Muscle of leg (tissue), 16 donors: ENCODE measurements at places on chromosomes 6 and 20. TPM values are rescaled to one million over a fixed set of nuclear protein-coding genes. Genes with fewer than 3 reads are reported as not detected.

The NOX3 gene
- polyA plus RNA-seq: not detected

The RIPOR3 gene
- polyA plus RNA-seq: 7.2 TPM

The CGA gene
- 0.63 TPM for polyA plus RNA-seq

The PRL gene
- polyA plus RNA-seq: 0.07 TPM

The ITCH gene
- 24.5 TPM for polyA plus RNA-seq

The MAS1 gene
- 0.14 TPM for polyA plus RNA-seq

The PKHD1 gene
- polyA plus RNA-seq: 4.7 TPM

The ECI2 gene
- 53.3 TPM for polyA plus RNA-seq

GRCh38 chr6:150203871-150204545 is 61.2 kb downstream of the PPP1R14C start:
- no peak for DNase-seq

DNA sequence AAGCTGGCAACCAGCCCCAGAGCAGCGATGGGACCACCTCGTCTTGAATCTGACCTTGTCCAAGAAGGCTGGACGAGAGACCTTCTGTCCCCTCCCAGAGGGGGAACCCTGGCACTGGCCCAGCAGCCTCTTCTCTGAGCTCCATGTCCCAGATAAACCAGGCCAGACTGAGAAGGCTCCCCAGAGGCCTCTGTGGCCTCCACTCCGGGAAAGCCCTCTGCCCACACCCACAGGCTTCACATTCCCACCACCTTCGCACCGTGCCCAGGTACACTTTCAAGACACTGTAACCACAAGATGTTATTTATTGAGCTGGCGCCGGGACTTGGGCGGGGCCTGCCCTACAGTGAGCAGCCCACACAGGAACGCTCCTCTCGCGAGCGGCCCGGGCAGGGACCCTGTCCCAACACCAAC is 33.2 kb downstream of the ADA start:
- no peak for DNase-seq

GRCh38 chr6:14292119-14292518 is 174.5 kb downstream of the CD83 start:
- no peak for DNase-seq

DNA sequence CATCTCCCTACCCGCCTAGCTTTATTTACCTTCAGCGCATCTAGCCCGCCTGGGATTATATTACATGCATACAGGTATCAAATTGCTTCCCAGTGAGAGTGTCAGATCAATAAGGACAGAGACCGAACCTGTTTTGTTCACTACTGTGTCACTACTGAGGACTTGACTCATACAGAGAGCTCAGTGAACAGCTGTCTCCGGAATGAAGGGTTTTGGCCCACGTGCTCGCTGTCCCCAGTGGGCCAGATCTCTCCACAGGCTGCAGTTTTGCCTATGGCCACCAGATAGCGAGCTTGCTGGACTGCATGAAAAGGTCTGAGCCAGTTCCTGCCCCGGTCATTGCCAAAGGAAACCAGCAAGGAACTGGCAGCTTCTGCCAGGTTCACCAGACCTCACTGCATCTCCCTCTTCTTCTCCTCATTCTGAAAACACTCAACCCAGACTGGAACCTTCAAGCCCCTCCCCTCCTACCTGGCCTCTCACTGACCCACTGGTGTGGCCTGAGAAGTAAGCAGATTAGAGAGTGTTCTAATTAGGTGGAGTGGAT is 150.8 kb downstream of the ZMYND8 start:
- DNase-seq: peak; percentile 86

GRCh38 chr6:154907291-154907690 is 87.8 kb upstream of the TIAM2 start:
- DNase-seq: no peak

GRCh38 chr6:138503881-138504680 is 4.8 kb upstream of the NHSL1 start:
- DNase-seq: no peak

- DNase-seq: no peak
Observed at GRCh38 chr6:28910901-28911690, 12.7 kb downstream of the TRIM27 start.

DNA sequence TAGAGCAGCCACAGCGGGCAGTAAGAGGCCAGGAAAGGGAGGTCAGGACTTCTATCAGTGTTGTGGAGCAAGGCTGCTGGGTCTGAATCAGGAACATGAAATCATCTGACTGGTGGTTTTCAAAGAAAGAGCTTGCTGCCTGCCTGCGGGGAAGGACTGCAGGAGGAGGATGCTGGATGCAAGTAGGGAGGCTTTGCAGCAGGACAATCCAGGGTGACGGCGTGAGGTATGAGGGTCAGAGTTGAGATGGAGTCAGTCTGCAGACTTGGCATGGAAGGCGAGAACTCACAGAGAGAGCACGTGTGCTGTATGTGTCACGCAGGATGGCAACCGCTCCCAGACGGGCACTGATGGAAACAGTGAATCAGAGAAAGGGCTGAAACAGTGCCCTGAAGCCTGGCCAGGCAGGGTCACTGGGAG is 59.2 kb upstream of the CD93 start:
- DNase-seq: peak; percentile 54

DNA sequence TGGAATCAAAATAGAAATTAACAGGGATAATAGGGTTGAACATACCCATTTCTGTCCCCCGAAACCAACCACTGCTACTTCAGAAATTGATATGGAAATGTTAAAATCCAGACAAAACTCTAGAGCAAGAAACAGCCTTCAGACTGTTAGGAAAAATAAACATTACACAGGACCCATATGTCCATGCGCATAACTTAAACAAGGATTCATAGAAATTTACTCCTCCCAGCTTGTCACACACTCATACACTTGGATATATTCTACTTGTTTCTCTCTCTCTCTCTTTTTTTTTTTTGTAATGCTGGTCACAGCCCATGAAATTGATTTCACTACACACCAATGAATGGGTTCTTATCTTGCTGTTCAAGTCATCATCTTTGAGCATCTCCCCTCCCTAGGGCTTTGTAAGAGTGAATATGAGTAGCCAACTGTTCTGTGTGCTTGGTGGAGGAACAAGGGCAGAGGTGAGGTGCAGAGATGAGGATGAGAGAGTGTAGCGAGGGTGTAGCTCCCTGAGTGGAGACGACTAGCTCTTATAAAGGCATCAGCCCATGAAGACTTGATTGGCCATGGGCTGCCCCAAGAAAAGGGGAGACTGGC is 61.8 kb upstream of the MLN start:
- no peak for DNase-seq

DNA sequence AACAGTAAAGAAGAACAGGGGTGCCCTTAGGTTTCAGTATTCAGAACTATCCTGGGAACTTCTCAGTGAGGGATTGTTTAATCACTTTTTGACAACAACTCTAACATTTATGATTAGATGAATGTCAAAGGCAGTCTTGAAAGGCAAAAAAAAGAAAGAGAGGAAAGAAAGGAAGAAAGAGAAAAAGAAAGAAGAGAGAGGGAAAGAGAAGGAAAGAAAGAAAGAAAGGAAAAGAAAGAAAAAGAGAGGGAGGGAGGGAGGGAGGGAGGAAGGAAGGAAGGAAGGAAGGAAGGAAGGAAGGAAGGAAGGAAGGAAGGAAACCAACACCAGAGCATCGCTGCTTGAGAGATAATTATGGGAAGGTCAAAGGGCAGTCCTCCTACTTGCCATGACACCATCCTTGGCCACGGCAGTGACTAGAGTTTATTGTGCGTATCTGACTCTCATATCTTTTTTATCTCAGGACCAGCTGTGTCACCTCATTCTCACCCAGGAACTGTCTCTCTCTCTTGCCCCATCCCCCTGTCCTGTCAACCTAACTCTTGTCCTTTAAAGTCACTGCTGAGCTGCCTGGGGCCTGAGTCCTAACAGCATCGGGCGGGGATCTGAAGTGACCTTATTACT is 96.8 kb upstream of the ATXN1 start:
- no peak for DNase-seq

DNA sequence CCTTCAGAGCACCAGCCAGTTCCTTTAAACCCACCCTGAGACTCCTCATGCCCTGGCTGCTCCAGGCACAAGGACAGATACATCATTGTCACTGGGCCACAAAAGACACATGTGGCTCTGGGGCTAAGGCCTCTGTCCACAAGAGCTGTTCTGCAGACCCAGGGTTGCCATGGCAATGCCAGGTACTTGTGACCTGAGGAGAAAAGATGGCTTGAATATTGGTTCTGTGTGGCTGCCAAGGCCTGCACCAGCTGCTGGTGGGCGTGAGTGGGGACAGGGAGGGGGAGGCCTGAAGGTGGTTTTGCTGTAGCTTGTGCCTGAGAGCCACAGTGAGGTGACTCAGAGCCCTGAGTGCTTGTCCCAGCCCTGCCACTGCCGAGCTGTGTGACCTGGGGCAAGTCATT is 31.8 kb downstream of the SAYSD1 start:
- DNase-seq: no peak

DNA sequence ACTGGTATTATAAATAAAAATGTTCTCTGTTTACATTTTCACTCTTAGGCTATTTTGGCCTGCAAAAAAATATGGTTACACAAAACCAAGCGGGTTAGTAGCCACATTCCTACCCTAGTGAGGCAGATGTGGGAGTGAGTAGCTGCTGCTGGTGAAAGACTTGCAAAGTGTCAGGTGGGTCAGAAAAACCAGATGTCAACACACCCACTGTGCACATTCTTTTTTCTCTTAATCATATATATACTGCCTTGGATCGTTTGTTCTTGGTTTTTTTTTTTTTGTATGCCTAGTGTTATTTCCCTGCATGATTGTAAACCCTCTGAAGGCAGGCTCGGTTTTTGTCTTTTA is 68.0 kb upstream of the TFB1M start:
- no peak for DNase-seq

- DNase-seq: peak; percentile 75
Observed at GRCh38 chr20:2800521-2801285, at the start of gene CPXM1. CPXM1 (minus strand) TSS chr20:2800627; CDS start chr20:2800572, 55 bp downstream.

DNA sequence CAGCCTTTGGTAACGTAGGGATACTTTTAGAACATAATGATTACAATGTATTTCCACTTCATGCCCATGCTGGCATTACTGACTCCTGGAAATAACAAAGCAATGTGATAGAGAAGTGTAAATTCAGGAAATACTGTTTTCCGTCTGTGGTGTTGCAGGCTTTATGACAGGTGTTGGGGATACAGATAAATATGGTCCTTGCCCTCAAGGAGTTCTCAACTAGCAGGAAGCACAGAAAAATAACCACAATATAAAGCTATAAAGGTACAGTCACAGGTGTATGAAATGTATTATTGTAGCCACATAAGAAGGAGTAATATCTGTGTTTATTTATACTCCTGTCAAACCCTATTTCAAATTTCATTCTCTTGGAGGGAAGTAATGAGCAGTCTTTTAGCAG is 12.9 kb upstream of the LAMP5 start:
- no peak for DNase-seq

- no peak for DNase-seq
Observed at GRCh38 chr6:76072562-76072961, at the start of gene IMPG1. IMPG1 (minus strand) TSS chr6:76072662; CDS start chr6:76072488, 174 bp downstream.

DNA sequence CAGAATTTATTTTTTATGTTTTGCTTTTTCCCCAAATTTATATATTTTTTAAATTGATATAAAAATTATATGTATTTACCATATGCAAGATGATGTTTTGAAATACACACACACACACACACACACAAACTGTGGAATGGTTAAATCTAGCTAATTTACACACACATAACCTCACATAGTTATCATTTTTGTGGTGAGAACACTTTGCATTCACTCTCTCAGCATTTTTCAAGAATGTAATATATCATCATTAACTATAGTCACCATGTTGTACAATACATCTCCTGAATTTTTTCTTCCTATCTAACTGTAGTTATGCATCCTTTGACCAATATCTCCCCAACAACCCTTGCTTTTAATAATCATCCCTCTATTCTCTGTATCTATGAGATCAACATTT is 52.2 kb downstream of the GFRAL start:
- no peak for DNase-seq

DNA sequence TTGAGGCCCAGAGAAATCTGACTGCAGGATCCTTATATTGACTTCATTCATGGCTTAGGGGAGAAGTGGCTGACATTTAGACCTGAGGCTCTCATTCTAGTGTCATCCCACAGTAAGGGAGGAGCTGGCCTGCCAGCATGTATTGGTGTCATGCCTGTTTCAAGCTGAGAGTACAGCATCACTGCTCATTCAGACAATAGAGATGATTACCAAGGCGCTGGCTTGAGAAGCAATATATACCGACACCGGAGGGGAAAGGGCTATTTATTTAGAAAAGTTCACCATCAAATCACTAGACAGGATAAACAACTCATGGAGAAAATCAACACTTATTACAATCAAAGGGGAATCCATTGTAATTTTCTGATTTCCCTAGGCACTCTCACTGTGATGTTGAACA is 84.4 kb upstream of the HDAC2 start:
- no peak for DNase-seq
